ENCODE measurements at places on chromosomes 4 and X. TPM values are rescaled to one million over a fixed set of nuclear protein-coding genes. Genes with fewer than 3 reads are reported as not detected.

Gene RHOXF1
- total RNA-seq = 0.45 TPM

Gene ANXA3
- 58.9 TPM for total RNA-seq

DNA sequence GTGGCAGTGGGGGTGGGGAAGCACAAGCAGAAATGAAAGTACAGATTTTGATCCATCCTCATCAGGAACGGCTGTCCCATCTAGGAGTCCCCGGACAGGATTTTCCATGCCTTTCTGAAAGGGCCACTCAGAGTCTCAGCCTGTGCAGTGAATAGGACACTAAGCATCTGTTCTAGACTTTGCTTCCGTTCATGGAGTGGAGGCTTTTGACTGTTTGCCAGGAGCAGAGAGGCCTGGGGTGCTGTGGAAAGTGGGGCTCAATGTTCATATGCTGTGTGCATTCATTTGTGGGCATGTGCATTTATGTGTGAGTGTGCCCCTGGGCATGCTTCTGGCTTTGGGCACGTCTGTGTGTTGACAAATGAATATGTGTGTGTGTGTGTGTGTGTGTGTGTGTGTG lies 25.6 kb upstream of the MAMLD1 start:
- no peaks in the 10 kb centered on the region for H3K4me1 ChIP-seq
- H3K27ac ChIP-seq = no peak overlapping the region
- H3K36me3 ChIP-seq = no peaks in the 10 kb centered on the region
- H3K4me3 ChIP-seq = no peak overlapping the region
- no peak for DNase-seq
- H3K27me3 ChIP-seq = no peaks in the 10 kb centered on the region

- no peak for DNase-seq
- H3K27me3 ChIP-seq = no peaks in the 10 kb centered on the region
- H3K27ac ChIP-seq = no peak overlapping the region
- no peak overlapping the region for H3K4me3 ChIP-seq
- no peaks in the 10 kb centered on the region for H3K36me3 ChIP-seq
- H3K4me1 ChIP-seq = no peaks in the 10 kb centered on the region
Observed at GRCh38 chrX:107823456-107823855, 2.2 kb upstream of the MID2 start.

Measured in colonic mucosa (tissue), 4 donors.